ENCODE measurements at places on chromosomes 4 and X.

DNA sequence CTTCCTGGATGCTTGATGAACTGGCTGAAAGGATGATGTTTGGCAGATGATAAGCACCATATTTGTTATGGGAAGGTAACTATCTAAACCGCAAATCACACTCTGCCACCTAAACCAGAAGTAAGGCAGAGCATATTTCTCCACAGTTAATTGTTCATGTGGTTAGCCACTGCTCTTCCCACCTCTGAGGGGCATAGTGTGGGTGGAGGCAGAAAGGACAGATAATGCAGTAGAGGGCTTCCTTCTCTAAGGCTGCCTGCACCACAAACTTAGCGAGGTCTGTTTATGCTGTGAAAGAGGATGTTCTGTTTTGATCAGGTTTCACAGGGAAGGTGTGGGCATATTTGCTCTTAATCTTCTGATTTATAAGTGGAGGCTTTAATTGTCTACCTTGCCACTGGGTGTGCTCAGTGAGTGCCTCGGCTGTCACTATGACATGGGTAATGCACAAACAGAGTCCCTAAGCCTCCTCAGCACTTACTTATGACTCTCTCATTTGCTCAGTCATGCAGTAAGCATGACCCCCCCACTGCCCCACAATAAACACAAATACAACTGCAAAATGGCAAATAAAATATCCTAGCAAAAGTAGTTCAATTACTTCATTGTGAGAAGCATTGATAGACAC is 401.0 kb downstream of the TMA16 start:
- no peak for DNase-seq

DNA sequence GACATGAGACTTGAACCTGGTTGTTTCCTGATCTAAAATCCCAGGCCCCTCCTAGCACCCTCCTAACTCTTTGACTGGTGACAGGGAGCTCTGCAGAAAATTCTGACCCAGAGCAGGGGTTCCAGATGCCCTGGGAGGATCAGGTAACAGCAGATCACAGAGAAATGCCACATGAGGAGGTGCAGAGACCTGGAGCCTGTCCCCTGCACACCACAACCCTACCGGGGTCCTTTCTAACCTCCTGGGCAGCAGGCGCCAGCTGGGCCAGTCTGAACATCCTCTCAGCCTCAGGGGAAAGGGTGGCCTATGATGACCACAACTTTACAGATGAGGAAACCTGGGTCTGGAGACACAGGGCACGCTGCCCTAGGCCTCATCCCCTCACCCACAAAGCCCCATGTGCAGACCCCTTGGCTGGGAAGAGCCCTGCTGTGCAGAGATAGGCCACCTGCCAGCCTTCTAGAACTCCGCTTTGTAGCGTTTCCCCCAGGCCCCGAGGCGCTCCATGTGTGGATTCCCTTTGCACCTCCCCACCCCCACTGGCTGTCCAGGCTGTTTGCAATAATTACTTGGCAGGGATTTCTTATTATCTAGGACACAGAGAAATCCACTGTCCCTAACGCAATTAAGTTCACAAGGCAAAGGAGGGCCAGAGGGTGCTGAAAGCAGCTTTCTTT is 36.5 kb downstream of the WDR1 start:
- no peak for DNase-seq

DNA sequence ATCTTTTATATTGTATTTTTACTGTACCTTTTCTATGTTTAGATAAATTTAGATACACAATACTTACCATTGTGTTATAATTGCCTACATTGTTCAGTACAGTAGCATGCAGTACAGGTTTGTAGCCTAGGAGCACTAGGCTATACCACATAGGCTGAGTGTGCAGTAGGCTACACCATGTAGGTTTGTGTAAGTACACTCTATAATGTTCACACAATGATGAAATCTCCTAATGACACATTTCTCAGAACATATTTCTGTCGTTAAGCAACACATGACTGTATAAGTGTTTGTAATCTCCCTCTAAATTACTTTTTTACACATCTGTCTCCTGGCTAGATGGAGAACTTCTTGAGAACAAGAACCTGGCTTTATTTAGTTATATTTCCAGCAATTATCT is 40.3 kb downstream of the UCHL1 start:
- DNase-seq, result no peak

GRCh38 chrX:151703487-151703886 is 8.2 kb downstream of the PRRG3 start:
- no peak for DNase-seq

DNA sequence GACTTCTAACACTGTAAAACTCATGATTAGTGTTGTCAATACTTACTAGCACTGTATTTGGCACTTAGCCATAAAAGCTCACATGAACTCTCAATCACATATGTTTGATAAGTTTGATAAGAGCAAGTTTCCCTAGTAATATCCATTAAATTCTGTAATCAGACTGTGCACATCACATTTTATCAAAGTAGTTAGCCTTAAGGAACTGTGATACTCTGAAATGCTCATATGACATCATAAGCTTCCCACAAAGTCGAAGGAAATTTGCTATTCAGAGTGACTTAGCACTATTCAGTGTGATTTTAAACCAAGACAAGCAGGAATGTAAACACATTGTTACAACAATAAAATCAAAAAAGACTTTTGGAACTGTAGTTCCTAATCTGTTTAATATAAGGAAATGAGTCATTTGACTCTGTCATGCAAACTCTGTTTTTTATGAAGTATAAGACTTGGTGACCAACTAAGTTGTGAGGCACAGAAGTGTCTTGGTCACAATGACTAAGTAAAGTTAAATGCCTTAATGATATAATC is 6.7 kb downstream of the SLC7A11 start:
- no peak for DNase-seq

DNA sequence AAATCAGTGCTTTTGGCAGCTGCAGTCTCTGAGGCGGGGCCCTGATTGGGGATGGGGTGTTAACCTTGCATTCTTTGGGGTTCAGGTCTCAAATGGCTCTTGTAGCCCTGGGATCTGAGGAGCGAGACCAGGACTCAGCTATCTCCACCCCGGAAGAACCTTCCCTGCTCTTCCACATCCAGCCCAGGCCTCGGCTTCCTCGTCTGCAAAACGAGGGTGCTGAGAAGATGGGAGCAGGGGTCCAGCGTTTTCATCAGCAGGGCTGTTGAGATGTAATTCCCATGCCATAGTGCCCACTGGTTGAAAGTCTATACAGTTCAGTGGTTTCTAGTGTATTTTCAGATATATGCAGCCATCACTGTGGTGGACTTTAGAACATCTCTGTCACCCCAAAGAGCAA is 34.6 kb upstream of the WFS1 start:
- DNase-seq, result no peak

DNA sequence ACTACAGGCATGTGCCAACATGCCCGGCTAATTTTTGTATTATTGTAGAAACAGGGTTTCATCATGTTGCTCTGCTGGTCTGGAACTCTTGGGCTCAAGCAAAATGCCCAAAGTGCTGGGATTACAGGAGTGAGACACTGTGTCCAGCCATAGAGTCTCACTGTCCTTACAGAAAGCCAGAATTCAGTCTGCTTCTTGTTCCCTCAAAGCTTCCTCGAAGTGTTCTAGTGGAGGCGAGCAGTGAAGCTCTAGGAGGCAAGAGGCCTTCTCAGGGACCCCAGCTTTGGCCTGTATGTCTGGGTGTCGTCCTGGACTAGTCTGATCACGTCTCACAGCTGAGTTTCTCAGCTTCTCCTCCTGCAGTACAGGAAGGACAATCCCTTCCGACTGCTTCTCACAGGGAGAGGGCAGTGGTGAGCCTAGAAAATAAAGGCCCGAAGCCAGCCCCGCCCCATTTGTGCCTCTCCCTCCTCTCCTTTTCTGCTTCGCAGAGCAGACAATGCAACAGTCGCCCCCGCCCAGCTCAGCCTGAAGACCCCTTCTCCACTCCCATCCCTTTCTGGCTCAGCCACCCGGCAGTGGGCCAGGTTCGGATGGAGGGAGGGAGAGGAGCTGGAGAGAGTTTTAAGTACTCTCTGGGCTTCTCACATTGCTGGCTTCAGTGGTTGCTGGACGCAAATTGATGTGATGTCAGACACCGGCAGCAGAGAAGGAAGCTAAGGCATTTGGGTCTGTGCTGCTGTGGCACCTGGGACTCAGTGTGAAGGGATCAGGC is 11.1 kb upstream of the FAM3A start:
- DNase-seq, result peak; percentile 52

DNA sequence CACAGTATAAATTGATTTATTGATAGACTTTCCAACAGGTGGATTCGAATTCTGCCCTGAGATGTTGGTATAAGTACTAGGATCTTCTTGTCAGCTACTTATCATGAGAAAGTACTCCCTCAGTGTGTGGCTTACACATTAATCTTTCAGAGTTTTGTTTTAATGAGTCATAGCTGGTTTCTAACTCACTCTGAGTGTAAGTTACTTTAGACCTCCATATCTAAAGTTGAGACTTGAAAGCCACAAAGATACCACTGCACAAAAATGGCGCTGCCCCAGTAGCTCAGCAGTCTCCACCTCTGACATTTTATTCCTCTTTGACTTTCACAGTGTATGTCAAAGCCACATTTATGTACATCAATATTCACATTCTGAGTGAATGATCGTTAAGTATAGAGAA is 318.5 kb downstream of the ARAP2 start:
- no peak for DNase-seq

- no peak for DNase-seq
Measured at GRCh38 chr4:138977524-138977923, 38.1 kb upstream of the NOCT start.

DNA sequence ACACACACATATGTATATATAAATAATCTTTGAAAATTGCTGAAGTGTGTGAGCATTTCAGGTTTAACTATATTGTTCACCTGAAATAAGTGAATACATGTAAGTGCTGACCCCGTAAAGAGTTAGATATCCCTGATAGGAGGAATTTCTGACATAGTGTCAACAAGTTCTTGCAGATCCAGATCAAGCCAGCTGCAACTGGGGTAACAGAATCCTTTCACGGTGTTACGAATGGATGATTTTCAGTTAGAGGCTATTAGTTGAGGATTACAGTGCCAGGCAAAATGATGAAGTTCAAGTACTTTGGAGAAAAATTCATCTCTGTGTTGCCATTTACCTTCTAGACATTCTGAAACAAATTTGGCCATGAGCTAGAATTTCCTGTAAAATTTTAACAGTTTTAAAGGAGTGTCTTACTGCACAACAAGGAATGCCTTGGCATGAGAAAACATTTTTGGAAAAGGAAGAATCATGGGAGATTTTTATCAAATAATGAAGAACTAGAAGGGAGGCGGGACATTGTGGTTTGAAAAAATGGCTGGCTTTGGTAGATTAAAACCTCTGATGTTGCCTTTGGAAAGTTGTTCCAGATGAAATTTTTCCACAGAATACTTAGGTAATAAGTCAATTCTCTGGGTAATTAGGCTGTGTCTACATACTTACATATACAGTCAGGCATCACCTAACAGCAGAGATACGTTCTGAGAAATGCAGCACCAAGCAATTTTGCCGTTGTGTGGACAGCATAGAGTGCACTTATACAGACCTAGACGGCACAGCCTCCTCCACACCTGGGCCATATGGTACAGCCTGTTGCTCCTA is 84.4 kb upstream of the FAT1 start:
- DNase-seq, result no peak

DNA sequence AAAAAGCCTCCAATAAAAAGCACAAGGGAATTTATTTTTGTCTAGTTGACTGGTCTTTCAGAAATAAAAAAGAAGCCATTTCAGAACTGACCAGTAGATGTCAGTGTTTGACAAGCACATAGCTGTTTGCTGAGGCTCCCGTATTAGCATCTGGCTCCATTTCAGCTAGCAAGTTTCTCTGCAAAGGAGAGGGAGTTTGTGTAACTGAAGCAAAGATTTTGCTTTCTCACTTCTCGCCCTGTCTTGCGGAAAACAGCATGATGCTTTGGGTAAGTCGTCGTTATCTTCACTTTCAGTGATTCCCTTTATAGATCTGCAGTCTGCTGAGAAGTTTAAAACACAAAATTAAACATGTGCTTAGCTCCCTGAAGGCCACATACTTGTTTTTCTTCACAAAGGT is 85.5 kb downstream of the CT47B1 start:
- no peak for DNase-seq

GRCh38 chrX:132505116-132505515 is 16.3 kb upstream of the MBNL3 start:
- no peak for DNase-seq
